ENCODE measurements at places on chromosomes 1 and 21.

DNA sequence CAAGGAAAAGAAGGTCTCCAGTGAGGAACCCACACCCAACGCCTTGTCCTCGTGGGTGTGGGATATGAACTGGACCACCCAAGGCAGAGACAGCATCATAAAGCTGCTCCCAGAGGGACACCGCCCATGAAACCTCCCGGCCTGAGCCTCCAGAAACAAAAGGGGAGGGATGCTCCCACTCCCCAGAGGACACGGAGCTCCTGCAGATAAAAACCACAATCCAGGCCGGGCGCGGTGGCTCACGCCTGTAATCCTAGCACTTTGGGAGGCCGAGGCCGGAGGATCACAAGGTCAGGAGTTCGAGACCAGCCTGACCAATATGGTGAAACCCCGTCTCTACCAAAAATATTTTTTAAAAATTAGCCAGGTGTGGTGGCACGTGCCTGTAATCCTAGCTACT lies 66.4 kb downstream of the CHD5 start:
- DNase-seq, result no peak

DNA sequence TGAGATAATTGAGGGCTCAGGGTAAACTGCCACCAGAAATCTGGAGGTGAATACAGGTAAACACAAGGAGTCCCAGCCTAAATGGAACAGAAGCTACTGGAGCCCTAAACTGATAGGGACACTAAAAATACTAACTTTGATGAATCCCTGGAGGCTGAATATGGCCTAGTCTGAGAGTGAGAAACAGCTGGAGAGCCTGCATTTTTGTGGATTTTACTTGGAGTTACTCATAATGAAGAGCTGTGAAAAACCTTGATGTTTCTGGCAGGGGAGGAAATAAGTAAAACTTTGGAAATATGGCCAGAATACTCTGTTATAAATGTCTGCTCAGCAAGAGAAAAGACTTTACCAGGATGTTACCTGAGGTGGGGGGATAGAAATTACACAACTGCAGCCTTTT lies 164.4 kb downstream of the LIPI start:
- no peak for DNase-seq

DNA sequence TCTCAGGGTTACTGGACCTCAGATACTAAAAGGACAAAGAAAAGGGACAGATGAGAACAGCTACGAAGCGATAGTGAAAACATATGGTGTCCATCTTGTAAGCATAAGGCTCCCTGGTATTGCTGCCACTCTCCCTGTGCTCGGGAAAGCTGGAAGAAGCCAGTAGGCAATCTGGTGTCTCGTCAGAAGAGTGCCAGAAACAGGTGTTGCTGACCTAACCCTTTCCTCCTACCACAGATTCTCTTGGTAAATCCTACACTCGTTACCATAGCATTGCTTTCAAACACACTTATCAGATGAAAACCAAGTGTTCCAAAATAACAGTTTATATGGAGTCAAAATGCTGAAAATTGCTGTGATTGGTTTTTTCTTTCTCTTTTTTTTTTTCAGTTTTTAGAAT lies 146.3 kb downstream of the NRIP1 start:
- no peak for DNase-seq

GRCh38 chr21:34886240-34887104 lies 162.6 kb downstream of the RUNX1 start:
- DNase-seq, result no peak

DNA sequence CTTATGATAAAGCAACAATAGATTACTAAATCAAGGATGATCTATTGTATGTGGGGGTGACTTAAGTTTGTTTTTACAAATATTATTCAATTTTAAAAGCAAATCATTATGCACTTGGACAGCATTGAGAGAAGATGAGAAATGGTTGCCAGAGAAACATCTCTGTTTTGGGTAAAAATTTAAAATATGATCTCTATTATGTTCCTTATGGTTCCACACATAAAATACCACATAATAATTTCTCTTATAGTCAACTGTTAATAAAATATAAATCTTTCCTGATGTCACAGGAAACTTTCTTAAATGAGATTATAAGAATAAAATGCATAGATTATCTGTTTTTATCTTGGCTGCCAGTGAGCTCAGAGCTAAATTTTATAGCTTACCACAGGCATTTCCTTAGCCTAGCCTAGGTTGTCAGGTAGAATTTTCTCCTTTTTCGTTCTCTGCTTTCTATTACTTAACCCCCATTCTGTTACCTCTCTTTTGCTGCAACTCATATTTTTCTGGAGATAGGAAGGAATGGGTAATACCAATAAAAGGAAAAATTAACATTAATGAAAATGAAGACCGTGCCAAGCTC lies 109.7 kb downstream of the TGFB2 start:
- no peak for DNase-seq

DNA sequence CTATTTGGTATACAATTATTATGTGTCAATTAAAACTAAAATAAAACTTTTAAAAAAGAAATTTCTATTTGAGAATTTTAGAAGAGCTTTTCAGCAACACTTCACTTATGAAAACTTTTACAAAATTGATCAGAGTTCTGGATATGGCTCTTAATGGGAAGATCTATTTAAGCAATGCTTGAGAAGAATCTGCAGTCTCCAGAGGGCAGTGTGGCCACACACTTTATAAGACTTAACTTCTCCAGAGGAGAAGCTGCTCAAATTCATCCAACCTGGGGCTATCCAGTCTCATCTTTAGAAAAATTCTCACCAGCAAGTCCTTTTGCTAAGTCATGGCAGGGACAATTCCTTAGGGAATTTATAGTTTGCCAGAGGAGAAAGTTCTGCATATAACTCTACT lies 25.2 kb upstream of the AGO1 start:
- DNase-seq, result peak; percentile 63

DNA sequence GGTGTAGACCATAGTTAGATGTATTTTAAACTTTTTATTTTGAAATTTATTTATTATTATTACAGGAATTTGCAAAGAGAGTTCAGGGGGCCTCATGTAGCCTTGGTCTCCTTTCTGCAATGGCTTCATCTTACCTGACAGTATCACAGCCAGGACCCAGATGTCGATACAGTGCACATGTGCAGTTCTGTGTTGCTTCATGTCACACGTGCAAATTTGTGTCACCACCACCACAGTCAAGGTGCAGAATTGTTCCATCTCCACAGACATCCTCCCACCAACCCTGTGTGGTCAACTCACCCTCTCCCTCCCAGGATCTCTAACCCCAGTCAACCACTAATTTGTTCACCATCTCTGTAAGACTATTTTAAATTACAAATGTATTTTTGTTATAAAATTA lies 184.5 kb downstream of the CAMTA1 start:
- no peak for DNase-seq

DNA sequence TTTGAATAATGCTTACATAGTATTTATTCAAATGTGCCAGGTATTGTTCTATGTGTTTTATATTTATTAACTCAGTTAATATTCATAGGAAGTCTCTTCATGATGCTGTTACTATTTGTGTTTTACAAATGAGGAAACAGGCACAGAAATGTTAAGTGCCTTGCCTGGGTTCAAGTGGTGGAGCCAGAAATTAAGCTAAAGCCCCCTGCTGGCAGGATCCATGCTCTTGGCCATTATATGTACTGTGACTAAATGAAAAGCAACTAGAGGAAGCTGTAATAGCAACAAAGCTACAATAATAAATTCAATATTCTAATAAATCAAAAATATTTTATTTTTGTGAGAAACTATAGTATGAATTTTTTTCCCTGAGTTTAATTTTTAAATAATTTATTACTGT lies 30.0 kb downstream of the IARS2 start:
- DNase-seq, result peak; percentile 22

- no peak for DNase-seq
Measured at GRCh38 chr1:97082160-97082848, 360.7 kb downstream of the PTBP2 start.

- DNase-seq, result no peak
Measured at GRCh38 chr1:89781494-89782126, 39.2 kb upstream of the LRRC8D start.

GRCh38 chr1:154578058-154578418 lies 10.5 kb downstream of the CHRNB2 start:
- DNase-seq, result no peak

- DNase-seq, result no peak
Measured at GRCh38 chr1:38533772-38534472, 325.6 kb downstream of the RRAGC start.
